Mammary epithelial cell (primary cell): ENCODE measurements at places on chromosomes 12 and 14.

- DNase-seq = peak; percentile 9
Observed at GRCh38 chr12:94289461-94290312, 141.3 kb downstream of the PLXNC1 start.

GRCh38 chr12:8658346-8658745 is 4.3 kb downstream of the MFAP5 start:
- DNase-seq = peak; percentile 76

GRCh38 chr12:72453066-72453465 is 180.9 kb downstream of the TRHDE start:
- no peak for DNase-seq

DNA sequence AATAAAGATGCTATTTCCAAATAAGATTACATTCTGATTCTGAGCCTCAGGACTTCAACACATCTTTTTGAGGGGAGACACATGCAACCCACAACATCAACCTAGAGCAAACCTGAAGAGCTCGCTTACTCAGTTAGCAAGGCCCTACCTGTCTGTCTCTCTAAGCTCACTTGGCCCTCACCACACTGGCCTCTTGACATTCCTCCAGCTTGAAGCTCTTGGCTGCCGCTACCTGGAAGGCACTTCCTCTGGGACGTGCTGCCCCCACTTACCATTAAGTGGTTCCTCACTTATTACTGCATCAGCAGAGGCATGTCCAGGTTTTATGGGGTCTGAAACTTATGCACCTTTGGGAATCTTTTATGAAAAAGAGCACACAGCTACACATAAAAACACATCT is 354.8 kb downstream of the GALC start:
- DNase-seq = no peak

DNA sequence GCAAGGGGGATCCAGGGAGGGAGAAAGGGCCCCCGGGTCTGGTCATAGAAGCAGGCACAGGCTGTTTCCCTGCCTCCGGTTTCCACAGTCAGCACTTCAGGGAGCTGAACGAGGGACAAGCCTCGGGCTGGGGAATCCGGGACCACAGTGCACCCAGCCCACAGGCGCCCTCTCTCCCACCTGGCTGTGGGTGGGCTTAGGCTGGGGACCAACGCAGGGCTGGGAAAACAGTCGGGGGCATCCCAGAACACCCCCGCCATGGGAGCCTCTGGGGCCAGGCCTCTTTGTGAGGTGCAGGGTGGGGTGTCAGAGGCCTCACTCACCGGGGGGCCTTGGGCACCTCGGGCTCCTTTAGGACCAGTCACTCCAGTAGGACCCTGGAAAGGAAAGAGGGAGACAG is 16.3 kb downstream of the TMEM106C start:
- DNase-seq = no peak

GRCh38 chr14:71361336-71361735 is 454.1 kb downstream of the PCNX1 start:
- DNase-seq = peak; percentile 37

DNA sequence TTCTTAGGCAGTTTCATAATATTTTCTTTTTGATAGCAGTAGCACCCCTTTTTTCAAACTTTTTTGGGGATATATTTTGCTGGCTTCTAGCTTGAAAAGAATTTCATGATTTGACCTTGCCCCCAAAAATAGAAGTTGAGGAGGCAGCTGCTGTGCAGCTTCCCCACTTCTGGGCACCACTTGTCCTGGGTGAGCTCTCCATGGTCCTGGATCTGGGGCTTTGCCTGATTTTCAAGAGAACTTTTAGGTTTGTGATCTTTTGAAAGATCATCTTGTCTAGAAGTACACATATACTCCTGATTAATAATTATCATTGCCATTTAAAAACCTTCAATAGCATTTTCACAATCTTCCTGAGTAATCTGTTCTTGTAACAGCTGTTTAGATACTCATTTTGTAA is 271.6 kb downstream of the NPAS3 start:
- DNase-seq = no peak
